ENCODE measurements at places on chromosomes 1 and 21.
A peak's percentile ranks its signal among the peaks of the same experiment; 100 is the strongest.

DNA sequence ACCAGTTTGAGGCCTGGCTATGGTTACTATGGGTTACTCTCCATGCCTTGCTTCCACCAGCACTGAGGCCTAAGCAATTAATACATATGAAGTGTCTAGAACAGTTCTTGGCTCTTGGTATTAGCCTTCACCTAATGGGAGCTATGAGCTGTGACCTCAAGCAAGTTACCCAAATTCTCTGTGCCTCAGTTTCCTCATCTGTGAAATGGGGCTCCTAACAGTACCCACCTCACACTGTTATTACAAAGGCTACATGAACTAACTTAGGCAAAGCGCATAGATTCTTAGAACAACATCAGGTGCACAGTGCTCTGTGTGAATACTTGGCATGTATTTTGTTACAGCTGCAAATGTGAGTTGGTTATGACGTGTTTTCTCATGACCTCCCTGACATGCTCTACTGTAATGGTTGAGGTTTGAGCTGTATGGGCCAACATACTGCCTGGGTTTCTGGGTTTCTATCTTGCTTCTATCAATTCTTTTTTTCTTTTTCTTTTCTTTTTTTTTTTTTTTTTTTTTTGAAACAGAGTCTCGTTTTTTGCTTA lies 26.5 kb downstream of the CDCP2 start:
- DNase-seq = no peak

DNA sequence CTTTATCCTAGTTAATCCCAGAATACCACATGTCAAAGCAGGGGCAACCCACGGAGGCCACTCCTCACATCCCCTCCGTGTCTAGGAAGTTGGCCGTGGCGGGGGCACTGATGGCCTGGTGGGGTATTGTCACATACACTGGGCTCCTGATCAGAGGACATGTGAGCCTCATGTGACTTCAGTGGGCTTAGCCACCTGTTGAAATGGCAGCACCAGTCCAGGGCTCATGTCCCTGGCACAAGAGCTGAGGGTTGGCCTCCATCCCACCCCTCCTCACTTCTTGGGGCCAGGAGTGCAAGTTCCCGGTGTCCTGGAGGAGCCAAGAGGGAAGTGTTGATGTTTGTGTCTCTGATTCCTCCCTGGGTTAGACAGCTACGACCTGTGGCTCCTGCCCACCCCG lies 313.4 kb downstream of the CAMTA1 start:
- no peak for DNase-seq

- DNase-seq = no peak
Measured at GRCh38 chr1:159173320-159173719, 1.9 kb downstream of the CADM3 start.

DNA sequence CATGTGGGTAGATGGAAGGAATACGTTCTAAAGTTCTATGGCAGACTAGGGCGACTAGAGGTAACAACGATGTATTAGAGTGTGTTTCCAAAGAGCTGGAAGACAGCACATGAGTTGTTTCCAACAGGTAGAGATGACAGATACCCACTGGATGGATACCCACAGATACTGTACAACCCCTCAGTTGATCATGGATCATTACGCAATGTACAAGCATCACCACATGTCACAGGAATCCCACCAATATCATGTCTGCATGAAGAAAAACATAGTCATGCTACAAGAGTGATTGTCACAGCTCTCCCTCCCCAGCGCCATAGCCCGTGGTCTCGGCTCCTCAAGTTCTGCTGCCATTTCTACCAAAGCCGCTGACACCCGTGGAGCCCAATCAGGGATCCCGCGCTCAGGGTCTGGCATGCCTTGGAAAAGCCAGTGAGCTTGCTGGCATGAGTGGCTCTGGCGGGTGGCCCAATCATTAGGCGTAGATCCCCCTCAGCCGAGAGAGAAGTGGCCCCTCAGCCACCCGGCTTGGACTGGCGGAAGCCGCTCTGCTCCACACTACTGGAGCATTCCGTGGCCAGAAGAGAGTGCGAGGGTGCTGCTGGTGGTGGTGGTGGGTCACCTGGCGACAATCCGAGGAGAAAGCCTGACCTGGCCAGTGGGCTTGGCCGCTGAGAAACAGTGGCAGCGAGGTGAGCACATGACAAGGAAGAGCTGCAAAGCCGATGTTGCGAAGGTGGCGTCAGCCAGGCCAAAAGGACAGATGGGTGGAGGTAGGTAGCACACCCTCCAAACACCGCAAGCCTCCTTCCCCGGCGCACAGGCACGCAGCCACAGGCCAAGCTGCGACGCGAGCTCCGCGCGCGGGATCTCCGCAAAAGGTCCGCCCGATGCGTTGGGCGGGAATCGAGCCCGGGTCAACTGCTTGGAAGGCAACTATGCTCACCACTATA lies 65.7 kb upstream of the FCGR2A start:
- no peak for DNase-seq

GRCh38 chr1:210074904-210075303 lies 136.9 kb downstream of the SYT14 start:
- DNase-seq = no peak

DNA sequence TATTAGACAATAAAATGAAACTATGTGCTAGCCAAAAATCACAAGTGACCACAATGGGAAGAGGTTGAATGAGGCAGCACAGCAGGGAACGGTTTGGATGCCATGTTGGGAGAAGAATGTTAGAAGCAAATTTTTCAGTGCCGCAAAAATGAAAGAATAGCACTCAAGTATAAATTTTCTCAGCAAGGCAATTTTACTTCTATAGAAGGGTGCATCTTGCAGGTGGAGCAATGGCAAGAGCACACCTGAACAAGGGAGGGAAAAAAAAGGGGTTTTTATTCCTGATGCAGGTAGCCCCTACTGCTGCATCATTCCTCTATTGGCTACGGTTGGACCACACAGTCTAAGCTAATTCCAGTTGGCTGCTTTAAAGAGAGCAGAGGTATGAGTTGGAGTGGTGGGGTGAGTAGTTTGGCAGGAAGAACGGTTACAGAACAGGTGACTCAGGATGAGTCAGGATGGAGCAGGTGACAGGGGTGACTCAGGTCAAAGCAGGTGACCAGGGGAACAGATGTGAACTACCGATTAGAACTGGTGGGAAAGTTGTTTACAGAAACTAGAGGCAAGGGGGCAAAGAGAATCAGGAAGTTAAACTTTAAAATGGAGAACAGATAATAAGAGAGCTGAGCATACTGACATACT lies 301.1 kb upstream of the NRIP1 start:
- DNase-seq = no peak

DNA sequence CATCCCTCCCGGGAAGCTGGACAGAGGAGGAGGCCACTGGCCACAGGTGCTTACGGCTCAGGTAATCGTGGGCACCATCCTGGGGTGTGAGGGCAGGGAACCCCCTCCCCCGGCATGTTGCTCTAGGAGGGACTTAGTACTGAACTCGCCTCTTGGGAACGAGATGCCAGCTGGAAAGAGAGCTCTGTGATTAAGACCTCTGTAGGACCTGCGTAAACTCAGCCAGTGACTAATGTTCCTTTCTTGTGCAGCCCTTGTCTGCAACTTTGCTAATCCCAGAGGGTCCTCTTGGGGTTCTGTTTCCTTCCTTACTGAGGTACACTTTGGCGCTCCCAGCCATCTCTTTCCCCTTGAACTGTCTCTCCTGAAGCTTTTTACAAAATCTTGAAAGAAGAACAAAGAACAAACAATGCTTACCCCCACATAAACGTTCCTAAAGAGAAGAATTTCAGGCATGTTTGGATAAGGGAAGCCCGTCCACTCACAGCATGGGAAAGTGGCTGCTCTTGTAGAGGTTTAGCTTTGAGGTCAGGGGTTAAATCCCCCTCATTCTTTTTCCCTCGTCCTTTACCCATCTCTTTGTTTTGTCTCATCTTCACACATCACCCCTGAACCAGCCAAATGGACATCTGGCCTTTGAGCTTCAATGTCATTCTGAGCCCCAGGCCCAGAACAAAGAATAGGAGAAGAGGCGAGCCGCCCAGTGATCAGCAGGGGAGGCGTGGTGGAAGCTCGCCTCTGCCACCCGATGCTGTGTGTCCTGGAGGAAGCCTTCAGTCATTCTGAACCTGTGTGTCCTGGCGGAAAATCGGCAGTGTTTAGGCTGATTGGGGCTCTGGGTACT lies 37.4 kb downstream of the CITED4 start:
- DNase-seq = no peak

DNA sequence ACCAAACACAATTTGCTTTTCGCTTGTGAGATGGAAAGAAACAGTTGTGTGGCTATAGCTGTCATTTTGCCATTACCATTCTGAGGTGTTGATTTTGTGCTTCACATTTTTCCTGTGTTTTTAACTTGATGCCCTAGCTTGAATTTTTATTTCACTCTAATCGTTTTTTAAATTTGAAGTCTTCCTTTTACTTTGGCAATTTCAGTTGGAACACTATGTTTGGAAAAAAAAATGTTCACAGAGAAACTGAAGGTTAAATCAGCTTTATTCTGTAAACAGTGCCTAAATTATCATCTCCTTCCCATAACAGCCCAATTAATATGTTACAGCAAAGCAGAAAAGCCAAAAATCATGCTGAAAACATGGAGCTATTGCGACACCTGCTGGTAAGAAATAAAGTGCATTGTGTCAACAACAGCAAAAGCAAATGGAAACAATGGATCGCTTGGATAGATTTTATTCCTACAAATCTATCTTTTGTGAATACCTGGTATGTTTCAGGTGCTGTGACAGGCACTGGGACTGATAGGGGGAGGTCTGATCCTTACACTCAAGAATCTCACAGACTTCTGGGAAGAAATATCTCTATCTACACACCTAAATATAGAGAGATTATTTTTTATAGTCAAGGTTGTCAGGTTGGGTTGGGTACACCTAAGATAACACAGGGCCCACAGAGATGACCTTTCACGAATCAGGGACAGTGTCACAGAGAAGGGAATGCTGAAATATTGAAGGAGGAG lies 16.2 kb upstream of the ERICH3 start:
- DNase-seq = peak; percentile 82

DNA sequence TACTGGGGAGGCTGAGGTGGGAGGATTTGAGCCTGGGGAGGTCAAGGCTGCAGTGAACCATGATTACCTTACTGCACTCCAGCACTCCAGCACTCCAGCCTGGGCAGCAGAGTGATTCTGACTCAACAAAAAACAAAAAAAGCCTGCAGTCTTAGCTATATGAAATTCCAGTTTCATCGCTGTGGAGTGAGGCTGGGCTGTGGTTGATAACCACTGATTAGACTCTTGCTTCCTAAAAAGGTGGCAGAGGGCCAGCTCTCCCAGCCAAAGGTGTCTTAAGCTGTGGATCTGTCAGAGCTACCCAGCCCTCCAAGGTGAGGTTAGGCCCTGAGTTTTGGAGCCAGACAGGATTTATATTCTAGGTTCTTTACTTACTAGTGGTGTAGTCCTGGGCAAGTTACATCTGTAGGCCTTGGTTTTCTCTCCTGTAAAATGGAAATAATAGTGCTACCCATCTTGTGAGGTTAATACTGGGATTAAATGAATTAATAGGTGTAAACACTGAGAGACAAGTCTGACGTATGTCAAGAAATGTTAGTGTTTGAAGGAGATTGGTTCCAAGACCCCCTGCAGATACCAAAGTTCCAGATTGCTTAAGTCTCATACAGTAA lies 35.9 kb downstream of the TMCC2 start:
- DNase-seq = no peak

DNA sequence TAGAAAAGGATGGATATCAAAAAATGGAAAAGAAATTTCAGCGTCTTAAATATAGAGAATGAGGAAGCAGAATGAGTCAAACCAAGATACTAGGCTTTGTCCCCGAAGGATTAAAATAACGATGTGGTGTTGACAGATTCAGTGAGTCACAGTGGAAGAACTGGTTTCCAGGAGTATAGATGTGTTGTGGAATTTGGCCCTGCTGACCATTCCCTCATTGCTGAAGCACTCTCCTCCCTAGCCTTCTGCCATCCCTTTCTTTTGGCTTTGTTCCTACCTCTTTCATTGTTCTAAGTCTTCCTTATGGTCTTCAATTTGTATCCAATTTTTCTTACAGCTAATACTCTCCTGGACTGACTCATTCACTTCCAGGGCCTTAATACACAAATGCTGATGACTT lies 23.1 kb upstream of the USP25 start:
- no peak for DNase-seq

DNA sequence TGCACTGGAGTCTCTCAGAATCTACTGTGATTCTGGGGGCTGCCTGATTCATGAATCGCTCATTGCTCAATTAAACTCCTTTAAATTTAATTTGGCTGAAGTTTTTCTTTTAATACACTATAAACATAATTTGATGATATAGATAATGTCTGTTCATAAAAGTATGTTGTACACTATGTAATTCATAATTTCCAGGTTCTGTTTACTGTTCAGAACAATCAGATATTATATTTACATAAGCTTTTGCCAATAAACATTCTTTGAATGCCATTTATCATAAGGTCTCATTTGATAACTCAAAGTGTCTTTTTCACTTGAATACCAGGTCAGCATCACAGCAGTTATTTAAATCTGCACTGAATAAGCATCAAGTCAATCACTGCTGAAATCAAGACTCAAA lies 39.6 kb downstream of the PIGK start:
- no peak for DNase-seq

- DNase-seq = no peak
Measured at GRCh38 chr1:183597656-183598347, 7.5 kb upstream of the NCF2 start.

- DNase-seq = no peak
Measured at GRCh38 chr1:156497078-156497742, 3.4 kb downstream of the MEF2D start.

GRCh38 chr1:30028283-30028682 lies 695.1 kb downstream of the MATN1 start:
- no peak for DNase-seq

DNA sequence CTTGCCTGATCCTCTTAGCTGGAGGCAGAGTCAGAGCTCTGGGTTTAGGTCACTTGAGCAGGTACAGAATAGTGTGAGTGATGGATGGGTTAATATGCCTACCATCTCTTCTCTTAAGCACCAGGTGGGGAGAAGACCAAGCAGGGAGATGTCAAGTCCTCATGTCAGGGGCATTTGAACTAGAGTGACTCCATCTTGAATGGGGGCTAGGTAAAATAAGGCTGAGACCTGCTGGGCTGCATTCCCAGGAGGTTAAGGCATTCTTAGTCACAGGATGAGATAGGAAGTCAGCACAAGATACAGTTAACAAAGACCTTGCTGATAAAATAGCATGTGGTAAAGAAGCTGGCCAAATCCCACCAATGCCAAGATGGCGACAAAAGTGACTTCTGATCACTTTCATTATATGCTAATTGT lies 77.4 kb upstream of the BTG3 start:
- no peak for DNase-seq

DNA sequence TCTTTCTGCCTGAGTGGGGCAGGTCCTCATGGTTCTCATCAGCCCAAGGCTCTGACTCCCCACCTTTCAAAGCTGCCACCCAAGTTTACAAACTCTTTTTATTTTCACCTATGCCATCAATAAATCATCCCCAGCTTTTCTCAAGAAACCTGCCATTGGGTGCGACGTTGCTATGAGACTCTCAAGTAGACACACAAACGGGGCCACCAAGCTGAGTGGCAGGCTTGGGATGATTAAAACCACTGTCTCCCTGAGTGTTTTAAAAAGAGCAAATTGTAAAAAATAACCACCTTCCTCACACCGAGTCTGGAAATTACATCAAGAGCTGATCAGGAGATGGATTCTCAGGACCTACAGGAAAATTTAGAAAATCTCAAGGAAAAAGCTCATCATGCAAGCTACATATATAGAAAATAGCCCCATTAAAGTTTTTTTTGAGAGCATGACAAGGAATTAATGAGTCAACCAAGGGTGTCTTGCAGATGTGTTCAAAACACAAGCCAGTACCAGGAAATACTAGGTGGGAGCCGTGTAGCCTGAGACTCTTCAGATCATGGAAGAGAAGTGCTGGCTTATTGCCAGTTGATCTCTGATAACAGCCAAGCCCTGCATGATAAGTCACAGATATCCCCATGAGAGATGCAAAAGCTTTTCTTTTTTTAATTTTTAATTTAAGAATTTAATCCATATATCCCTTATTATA lies 158.4 kb upstream of the BACE2 start:
- DNase-seq = peak; percentile 80

Data from NCI-H345 (cell line).